ENCODE measurements at places on chromosomes 5 and 9. TPM values are rescaled to one million over a fixed set of nuclear protein-coding genes. Genes with fewer than 3 reads are reported as not detected.

DNA sequence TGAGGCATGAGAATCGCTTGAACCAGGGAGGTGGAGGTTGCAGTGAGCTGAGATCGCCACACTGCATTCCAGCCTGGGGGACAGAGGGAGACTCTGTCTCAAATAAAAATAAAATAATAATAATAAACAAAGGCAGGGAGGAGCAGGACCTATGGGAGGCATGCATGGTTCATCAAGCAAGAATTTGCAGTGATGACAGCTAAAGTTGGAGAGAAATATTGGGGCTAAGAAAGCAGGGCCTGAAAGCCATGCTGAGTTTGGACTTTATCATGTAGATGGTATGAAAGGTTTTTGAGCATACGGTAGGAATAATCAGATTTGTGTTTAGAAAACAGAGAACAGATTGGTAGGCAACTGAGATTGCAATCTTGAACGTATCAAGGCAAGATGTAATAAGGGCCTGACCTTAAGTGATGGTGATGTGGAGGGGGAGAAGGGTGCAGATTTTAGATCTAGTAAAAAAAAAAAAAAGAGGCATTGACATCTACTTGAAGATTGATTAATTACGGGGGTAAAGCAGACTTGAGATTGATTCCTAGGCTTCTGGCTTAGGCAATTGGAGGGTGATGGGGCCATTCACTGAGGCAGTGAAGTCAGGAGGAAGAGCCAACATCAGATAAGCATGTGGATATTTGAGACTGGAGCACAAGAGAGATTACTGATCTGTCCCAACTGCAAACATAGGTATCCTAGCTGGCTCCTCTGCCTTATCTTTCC is 50.7 kb downstream of the CFAP95 start:
- DNase-seq = no peak

- DNase-seq = no peak
These were observed 65.8 kb upstream of the RANBP3L start for GRCh38 chr5:36367524-36367923.

DNA sequence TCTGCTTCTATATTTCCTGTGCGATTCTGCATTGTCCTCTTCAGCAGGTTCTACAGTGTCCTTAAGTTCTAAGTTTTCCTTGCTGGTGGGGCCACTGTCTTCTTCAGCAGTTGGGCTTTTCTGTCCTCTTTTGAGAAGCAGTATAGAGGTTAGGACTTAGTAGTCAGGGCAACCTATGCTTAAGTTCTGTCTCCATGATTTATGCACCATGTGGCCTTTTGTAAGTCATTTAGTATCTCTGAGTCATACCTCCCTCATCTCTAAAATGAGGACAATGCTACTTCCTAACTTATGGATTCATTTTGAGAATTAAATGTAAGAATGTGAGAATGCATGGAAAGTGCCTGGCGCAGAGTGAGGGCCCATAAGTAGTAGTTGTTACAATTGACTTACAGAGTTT is 46.8 kb downstream of the GRIN3A start:
- no peak for DNase-seq

GRCh38 chr9:33193818-33194217 is 26.7 kb upstream of the B4GALT1 start:
- DNase-seq = no peak

DNA sequence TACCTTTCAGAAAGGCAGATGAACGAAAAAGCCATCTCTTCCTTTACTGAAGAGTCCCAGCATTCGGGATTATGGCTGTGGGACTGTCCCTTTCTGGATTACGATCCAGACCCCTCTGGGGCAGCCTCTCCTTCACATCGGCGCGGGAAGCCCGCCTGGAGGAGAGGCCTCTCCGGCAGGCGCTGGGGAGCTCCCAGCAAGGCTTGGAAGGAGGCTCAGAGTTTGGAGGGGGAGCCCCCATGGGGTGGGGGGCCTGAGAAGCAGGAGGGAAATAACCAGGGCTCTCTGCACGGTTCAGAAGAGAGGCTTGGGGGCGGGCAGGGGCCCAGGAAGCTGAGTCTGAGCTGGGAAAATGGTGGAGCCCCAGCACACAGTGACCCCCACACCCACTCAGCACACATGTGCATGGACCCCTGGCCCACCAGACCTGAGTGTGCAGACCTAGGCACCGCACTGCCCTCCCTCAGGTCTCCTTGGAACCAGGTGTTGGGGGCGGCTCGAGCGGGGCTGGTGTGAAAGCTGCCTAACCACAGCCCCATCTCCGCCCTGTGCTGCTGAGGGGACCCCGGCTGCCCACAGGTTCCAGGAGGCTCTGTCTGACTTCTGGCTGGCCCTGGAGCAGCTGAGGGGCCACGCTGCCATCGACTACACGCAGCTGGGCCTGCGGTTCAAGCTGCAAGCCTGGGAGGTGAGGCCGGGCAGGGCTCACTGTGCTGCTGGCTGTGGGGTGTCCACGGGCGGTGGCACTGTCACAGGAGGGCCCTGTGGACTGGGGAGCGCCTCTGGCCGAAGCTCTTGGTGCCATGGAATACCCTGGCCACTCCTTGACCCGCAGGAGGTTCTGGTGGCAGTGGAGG is 4.5 kb downstream of the NOXA1 start:
- DNase-seq = no peak

GRCh38 chr5:5159282-5160103 is 19.4 kb downstream of the ADAMTS16 start:
- no peak for DNase-seq

- no peak for DNase-seq
These were observed 112.1 kb downstream of the NUDT12 start for GRCh38 chr5:103450333-103451061.

The FBN2 gene
- 1.9 TPM for total RNA-seq

The SLC46A2 gene
- not detected for total RNA-seq

The ACTBL2 gene
- not detected for total RNA-seq

The MSMP gene
- total RNA-seq = not detected
